ENCODE measurements at places on chromosomes 11 and 22.

- DNase-seq = no peak
Observed at GRCh38 chr11:71381781-71382505, 66.2 kb downstream of the DHCR7 start.

- DNase-seq = no peak
Observed at GRCh38 chr22:25742918-25743708, 1.1 kb downstream of the MYO18B start.

- no peak for DNase-seq
Observed at GRCh38 chr11:3956748-3957147, 101.3 kb downstream of the STIM1 start.

- no peak for DNase-seq
Observed at GRCh38 chr11:125247431-125247830, 82.9 kb downstream of the PKNOX2 start.

- no peak for DNase-seq
Observed at GRCh38 chr11:93407777-93408401, 77.3 kb downstream of the DEUP1 start.

DNA sequence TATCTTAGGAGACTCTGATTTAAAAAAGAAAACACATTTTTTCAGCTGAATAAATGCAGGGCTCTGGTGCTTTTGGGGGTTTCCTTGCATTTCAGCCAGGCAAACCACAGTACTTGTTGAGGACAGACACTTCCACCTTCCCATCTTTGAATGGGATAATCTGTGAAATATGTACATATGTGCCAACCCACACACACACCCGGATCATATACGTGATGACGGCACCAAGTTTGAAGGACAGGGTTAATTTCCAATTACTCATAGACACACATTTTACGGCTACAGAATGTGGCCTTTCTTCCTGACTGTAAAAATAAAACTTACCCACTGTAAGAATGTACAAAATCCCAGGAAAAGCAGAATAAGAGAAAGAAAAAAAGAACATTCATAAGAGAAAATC is 104.4 kb downstream of the MPPED2 start:
- DNase-seq = no peak

DNA sequence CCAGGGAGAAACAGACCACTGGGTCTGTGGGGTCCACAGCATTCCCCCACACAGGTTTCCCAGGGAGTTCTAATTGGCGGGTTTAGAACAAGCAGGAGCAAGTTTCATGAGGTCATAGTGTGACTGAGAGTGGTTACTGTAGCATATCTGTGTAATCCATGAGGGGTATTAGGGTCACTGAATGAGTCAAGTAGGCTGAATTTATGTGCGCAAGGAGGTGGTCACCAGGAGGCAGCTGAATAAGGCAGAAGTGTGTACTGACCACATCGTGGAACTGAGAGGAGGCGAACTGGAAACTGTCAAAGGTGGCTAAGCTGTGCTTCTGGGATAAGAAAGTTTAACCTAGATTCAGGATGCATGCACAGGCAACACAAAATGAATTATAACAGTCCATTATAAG is 876.0 kb downstream of the METTL15 start:
- no peak for DNase-seq

DNA sequence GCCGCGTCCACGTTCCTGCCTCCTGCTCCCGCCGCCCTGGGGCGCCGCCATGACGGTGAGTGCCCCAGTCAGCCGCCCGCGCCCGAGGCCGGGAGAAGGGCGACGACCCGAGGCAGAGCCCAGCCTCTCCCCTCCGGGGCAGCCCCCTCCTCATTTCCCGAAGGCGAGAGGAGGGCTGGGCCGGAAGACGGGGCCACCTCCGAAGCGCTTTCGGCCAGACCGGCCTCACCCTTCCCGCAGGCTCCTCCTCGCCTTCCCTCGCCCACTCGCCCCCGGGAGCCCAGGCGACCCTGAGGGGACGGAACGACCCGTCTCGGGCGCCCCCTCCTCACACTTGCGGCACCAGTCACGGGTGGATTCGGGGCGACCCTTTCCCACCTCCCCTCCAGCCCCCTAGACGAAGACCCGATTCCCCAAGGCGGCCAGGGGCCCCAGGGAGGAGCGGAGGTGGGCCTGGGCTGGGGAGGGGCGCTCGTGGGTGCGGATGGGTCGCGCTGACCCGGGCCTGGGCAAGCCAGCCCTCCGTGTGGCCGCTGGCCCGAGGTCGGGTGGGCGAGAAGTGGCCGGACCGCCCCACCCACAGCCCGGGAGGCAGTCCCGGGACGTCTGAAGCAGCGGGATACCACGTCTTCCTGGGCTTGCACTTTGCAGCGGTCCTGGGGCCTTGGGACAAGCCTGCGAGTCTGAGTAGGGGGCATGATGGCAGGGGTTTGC is 49.7 kb downstream of the TRIOBP start:
- no peak for DNase-seq

DNA sequence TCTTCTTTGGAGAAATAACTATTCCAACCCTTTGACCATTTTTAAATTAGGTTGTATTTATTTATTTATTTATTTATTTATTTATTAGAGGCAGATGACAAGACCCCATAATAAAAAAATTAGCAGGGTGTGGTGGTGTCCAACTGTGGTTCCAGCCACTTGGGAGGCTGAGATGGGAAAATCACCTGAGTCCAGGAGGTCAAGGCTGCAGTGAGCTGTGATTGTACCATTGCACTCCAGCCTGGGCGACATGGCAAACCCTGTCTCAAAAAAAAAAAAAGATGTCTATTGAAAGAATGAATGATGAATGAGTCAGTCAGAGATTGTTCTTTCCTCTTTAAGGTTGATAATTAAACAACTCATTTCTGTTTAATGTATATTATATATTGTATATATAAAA is 129.6 kb downstream of the WNT11 start:
- no peak for DNase-seq

Measured in activated T-helper 9 cell treated with anti-CD3 and anti-CD28 coated beads, Interleukin-2, amount 50 U/mL, for 16 hours (primary cell).